ENCODE measurements at places on chromosomes 2 and 18. TPM values are rescaled to one million over a fixed set of nuclear protein-coding genes. Genes with fewer than 3 reads are reported as not detected.

The TGFA gene
- 13.3 TPM for total RNA-seq

The STEAP3 gene
- total RNA-seq = 2.0 TPM

The AQP12B gene
- not detected for total RNA-seq

The LYG2 gene
- total RNA-seq = not detected

The ANKRD62 gene
- total RNA-seq = not detected

The TRIM54 gene
- total RNA-seq = 0.21 TPM

The C2orf80 gene
- total RNA-seq = not detected

The DCDC2C gene
- not detected for total RNA-seq

The RAD51AP2 gene
- total RNA-seq = not detected

The CCDC85A gene
- not detected for total RNA-seq

The METTL4 gene
- total RNA-seq = 11.3 TPM

The UGT1A3 gene
- total RNA-seq = not detected

The CRYGC gene
- total RNA-seq = not detected

The DYNC1I2 gene
- total RNA-seq = 30.2 TPM

The RNF152 gene
- total RNA-seq = 1.3 TPM

The ZNF521 gene
- total RNA-seq = 0.54 TPM

The GALNT14 gene
- not detected for total RNA-seq

The RUFY4 gene
- total RNA-seq = 3.1 TPM

The POTEJ gene
- not detected for total RNA-seq

The REG3A gene
- not detected for total RNA-seq

The CRYBA2 gene
- total RNA-seq = not detected

The RNF144A gene
- total RNA-seq = 17.3 TPM

The ARHGAP25 gene
- 122 TPM for total RNA-seq

The RPRM gene
- not detected for total RNA-seq

The SLC11A1 gene
- 53.5 TPM for total RNA-seq

The NIF3L1 gene
- total RNA-seq = 8.8 TPM

The CRACDL gene
- total RNA-seq = 0.09 TPM

The CCDC150 gene
- 1.1 TPM for total RNA-seq

The REG1B gene
- total RNA-seq = not detected

The YIPF4 gene
- 18.1 TPM for total RNA-seq

The GCA gene
- 9.7 TPM for total RNA-seq

The KCMF1 gene
- total RNA-seq = 77.1 TPM

The KCNS3 gene
- total RNA-seq = not detected

The C2orf66 gene
- not detected for total RNA-seq

The SLC23A3 gene
- total RNA-seq = 1.1 TPM

The IL1R2 gene
- 5.7 TPM for total RNA-seq

The COPS7B gene
- 59.9 TPM for total RNA-seq

The ASXL3 gene
- not detected for total RNA-seq

The SCTR gene
- not detected for total RNA-seq

The NT5DC4 gene
- 2.0 TPM for total RNA-seq

The NUP35 gene
- 10.5 TPM for total RNA-seq

Measured in natural killer cell (primary cell).